ENCODE measurements at places on chromosomes 4 and X. TPM values are rescaled to one million over a fixed set of nuclear protein-coding genes. Genes with fewer than 3 reads are reported as not detected.

PDS5A gene
- total RNA-seq: 42.3 TPM

FMR1NB gene
- not detected for total RNA-seq

HPGDS gene
- total RNA-seq: not detected

ERVMER34-1 gene
- not detected for total RNA-seq

PPBP gene
- total RNA-seq: not detected

AKAP4 gene
- not detected for total RNA-seq

ARHGAP36 gene
- not detected for total RNA-seq

SASH3 gene
- not detected for total RNA-seq

NFKB1 gene
- 24.2 TPM for total RNA-seq

MAGEA11 gene
- not detected for total RNA-seq

ODAPH gene
- total RNA-seq: not detected

MAGED4B gene
- total RNA-seq: 3.5 TPM

RASL11B gene
- total RNA-seq: not detected

USP26 gene
- not detected for total RNA-seq

GRID2 gene
- under 0.01 TPM for total RNA-seq

TMEM255A gene
- not detected for total RNA-seq

RS1 gene
- not detected for total RNA-seq

PI4K2B gene
- total RNA-seq: 23.9 TPM

FAM9C gene
- not detected for total RNA-seq

RPS6KA6 gene
- total RNA-seq: 1.3 TPM

TSPAN7 gene
- total RNA-seq: 0.19 TPM

SATL1 gene
- not detected for total RNA-seq

ADGRG4 gene
- total RNA-seq: not detected

SHROOM4 gene
- total RNA-seq: 3.0 TPM

PRRG1 gene
- total RNA-seq: 7.9 TPM

CENPVL3 gene
- not detected for total RNA-seq

JADE3 gene
- total RNA-seq: 2.9 TPM

SHROOM3 gene
- 7.0 TPM for total RNA-seq

CLTRN gene
- under 0.01 TPM for total RNA-seq

NDST4 gene
- not detected for total RNA-seq

NKX6-1 gene
- total RNA-seq: not detected

XAGE2 gene
- total RNA-seq: not detected

TRIM61 gene
- 0.92 TPM for total RNA-seq

CRLF2 gene
- not detected for total RNA-seq

FGB gene
- total RNA-seq: not detected

GPR143 gene
- total RNA-seq: not detected

UGT2B11 gene
- total RNA-seq: not detected

RTL5 gene
- 5.6 TPM for total RNA-seq

CTSO gene
- 26.0 TPM for total RNA-seq

NLGN4X gene
- total RNA-seq: 2.0 TPM

SLC9B1 gene
- total RNA-seq: 4.9 TPM

SSX3 gene
- total RNA-seq: not detected

BEX5 gene
- not detected for total RNA-seq

PABPC1L2A gene
- not detected for total RNA-seq

KCNE5 gene
- 0.25 TPM for total RNA-seq

MAGEB3 gene
- total RNA-seq: not detected

MGAT4D gene
- total RNA-seq: not detected

SMARCA1 gene
- total RNA-seq: 78.5 TPM

FGG gene
- not detected for total RNA-seq

AGA gene
- 37.0 TPM for total RNA-seq

KCND1 gene
- total RNA-seq: 0.56 TPM

PCDH7 gene
- 169 TPM for total RNA-seq

FAM47A gene
- total RNA-seq: not detected

F8A3 gene
- total RNA-seq: 0.99 TPM

EDNRA gene
- 8.1 TPM for total RNA-seq
